ENCODE measurements at places on chromosomes 7 and 10.

GRCh38 chr10:86636311-86636710 is 18.0 kb upstream of the OPN4 start:
- no peak for DNase-seq

DNA sequence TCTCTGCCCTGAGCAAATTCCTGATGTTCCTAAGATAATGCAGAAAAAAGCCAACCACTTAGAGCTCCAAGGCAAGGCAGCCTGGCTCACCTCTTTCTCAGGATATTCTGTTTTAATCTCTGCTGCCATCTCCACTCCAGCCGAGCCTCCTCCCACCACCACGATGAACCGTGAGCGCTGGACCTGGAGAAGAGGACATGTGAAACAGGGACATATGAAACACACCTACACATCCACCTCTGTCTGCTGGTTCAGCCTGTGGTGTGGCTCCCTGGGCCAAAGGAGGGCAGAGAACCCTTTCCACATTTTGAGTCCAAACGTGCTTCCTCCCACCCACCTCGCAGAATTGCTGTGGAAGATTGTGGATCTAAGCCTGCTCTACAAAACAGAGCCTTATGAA is 12.2 kb downstream of the AIFM2 start:
- no peak for DNase-seq

DNA sequence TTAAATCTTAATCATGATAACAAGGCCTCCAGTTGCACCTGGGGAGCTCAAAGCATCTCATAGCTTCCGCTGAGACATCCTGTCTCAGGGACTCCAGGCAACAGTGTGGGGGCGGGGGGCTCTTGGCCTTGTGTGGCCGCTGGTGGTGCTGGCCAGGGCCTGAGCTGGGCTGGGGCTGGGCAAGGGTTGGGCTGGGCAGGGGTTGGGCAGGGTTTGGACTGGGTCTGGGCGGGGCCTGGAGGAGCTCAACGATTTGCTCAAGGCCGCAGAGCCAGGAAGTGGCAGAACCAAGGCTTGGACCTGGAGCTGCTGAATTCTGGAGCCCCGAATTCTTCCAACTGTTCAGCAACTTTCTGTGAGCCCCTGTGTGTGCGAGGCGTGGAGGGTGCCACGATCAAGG is 37.9 kb upstream of the PSMG3 start:
- DNase-seq: no peak

- no peak for DNase-seq
Measured at GRCh38 chr10:31756101-31756728, 172.4 kb downstream of the ARHGAP12 start.

DNA sequence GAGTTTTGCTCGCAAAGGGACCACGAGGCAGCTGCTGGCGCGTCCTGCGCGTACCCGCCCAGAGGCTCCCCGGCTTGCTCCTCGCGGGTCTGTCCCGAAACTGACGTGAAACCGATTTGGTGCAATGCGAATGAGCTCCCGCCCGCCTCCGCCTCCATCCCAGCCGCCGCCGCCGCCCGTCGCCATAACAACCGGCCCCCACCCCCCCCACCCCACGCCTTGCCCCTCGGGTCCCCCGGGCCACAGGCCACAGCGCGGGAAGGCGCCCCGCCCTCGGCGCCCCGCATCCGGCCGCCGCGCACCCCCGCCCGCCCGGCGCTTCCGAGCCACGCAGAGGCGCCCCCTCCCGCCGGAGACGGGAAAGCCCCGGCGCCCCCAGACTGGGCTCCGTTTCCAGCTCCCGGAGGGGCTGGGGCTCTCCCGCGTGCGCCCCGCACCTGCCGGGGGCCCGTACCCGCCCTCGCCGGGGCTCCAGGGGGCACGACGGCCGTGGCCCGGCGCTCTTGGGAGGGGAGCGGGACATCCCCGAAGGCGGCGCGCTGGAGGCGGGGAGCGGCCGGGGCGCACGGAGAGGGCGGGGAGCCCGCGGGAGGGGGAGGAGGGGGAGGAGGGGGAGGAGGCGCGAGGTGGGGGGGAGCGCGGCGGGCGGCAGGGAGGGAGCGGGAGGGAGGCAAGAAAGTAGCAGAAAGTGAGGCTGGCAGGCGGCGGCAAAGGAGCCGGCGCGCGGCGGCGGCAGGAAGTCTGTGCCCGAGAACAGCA is at the start of gene CAMK1D:
TSS of gene CAMK1D (plus strand) at position 678 of the 759 bp plus-strand sequence.
- peak; percentile 91 for DNase-seq

DNA sequence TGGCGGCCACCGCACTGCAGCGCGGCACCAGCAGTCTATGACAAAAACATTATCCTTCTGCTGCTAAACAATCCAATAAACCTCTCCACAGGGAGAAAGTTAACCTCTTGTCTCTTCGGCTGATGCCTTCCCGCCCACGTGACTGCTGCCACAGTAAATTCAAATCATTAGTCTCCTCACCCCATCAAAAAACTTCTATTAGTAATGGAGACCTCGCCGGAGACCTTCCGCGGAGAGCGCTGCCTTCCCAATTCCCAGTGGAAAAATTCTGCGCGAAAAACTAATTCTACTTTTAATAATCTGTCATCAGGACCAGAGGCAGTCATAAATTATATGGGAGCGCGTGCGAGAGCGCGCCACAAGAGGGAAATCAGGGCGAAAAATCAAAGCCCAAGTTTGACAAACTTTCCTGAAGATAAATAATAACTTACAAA is 90.0 kb upstream of the PAX2 start:
- no peak for DNase-seq

DNA sequence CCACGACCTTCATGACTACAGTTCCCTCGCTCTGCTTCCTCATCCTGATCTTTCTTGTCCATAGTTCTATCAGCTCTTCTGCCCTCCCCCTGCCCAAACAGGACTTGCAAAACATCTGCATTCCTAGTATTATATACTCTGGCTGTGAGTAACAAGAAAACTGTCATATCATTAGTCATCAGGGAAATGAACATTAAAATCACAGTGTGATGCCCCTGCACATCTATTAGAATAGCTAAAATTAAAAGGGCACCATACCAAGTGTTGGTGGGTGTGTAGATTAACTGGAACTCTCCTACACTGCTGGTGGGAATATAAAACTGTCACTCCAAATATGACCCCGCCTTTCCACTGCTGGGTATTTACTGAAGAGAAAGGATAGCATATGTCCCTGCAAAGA is 141.8 kb downstream of the C7orf25 start:
- DNase-seq: no peak

DNA sequence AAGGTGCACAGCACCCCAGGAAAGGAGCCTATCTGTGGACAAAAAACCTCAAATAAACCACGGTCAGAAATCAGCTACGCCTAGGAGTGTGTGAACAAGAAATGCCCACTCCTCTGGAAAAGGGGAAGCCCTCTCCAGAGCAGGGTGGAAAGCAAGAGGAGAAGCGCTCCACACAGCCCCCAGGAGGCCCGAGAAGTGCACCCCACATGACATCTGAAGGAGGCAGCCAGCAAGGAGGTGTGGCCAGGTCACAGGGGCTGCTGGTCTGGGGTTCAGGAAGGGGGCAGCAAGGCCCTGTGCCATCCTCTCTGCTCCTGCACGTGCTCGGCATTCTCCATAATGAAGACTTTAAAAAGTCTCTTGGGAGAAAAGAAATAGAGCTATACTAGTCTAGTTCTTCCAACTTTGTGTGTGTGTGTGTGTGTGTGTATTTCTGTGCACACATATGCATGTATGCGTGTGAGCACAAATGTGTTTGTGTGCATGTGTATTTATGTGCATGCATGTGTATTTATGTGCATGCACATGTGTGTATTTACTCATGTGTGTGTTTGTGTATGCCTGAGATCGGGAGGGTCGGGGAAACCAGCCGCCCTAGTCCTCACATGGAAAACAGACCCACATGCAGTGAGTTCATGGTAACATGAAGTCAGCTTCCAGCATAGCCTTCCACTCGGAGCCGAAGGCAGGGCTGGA is 76.5 kb downstream of the TNS3 start:
- DNase-seq: no peak

GRCh38 chr10:21406595-21407193 is 118.8 kb downstream of the SKIDA1 start:
- DNase-seq: peak; percentile 12

DNA sequence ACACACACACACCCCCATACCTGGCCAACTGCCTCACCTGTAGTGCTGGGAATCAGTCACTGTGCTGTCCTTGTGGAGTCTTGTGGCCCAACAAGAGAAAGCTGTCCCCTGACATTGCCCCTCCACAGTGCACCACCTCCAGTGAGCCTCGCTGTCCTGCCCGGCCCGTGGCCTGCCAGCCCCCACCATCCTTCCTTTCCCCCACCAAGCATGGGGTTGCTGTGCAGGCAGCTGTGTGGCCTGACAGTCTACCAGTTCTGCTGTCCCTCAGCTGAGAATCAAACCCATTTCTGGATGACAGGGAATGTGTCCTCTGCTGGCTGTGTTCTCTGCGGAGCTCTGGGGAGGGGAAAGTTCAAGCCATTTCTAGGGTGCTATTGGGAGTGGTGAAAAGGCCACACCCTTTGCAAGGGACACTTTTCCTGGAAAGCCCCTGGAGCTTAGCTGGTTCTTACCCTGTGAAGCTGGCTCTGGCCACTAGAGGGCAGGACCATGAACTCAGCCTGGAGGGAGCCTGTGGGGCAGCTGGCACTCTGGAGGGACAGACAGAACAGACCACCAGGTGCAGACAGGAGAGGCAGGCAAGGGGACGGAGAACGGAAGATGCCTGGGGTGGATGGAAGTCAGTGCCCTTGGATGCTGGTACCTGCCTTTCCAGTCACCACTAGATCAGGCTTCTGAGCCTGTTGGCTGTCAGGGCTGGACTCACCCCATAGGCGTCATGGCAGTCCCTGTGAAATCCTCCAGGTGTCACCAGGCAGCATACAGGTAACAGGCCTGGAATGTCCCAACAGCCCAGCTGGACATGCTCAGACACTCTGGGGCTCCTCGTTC is 10.5 kb upstream of the MTPAP start:
- DNase-seq: peak; percentile 63

DNA sequence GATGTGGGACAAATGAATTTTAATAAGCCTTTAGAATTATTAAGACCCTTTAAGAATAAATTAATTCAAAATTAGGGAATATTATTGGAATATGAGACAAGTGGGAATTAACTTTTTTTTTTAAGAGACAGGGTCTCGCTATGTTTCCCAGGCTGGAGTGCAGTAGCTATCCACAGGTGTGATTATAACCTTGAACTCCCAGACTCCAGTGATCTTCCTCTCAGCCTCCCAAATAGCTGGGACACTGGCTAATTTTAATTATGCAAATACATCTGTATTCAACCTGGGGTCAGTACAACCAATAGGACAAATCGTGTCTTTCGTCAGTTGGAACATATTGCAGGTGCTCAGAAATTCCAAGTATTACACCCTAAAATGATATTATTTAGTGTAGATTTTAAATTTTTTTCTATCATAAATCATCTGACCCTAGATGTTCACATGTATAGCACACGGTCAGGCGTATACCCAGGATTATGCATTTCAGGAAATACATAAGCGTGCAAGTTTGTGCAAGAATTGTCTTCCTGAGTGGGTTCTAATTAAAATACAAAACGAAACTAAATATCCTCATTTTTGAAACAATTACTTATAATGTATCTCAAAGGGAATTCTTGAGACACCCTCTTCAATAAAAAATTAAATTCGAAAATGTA is 1.2 kb downstream of the NT5C3A start:
- DNase-seq: no peak

DNA sequence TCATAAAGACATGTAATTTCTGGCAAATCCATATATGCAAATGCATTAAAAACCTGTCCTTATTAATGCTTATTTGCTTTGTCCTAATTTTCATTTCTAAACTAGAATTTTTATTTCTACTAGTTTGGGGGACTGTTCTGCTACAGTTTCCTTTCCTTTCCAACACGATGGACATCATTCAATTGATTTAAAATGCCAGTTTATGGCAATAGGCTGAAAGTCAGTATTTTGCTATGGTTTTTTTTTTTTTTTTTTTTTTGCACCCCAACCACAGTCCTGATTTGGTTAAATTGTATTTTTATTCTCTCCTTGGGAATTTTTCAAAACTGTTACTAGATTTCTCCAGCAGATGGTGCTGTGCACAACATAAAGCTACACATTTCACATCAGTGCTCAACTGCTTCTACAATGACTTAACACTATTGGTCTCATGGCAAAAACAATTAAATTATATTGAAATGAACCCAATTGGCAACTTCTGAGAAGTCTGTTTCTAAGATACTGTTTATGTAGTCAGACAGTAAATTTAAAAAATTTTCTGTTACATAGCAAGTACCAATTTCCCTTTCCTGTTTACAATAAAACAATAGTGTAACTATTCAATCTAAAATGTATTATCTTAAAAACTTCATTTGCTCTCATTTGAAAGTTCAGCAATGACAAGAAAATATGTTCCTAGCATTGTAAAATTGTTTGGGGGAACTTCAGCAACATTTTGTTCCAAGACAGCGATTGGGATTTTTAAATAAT is 193.8 kb upstream of the CCDC6 start:
- peak; percentile 51 for DNase-seq

GRCh38 chr7:26212921-26213718 is 11.6 kb downstream of the CBX3 start:
- no peak for DNase-seq

GRCh38 chr7:32131091-32131490 is 60.9 kb upstream of the PDE1C start:
- no peak for DNase-seq

DNA sequence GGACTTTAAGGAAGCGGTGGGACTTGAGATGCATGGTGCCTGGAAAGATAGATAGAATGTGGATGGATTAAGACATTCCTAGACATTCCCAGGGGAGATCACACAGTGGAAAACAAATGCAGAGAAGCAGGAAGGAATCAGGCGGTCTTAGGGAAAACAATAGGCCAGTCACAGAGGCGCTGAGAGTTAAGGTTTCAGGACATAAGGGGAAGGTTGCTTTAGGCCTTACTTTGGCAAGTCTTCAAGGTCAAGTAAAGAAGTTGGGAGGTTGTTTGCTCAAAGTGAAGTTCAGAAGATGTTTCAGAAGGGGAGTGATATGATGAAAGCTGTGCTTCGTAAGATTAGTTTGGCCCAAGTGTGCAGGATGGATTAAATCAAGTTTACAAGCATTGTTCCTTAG is 109.4 kb downstream of the SUGCT start:
- no peak for DNase-seq

DNA sequence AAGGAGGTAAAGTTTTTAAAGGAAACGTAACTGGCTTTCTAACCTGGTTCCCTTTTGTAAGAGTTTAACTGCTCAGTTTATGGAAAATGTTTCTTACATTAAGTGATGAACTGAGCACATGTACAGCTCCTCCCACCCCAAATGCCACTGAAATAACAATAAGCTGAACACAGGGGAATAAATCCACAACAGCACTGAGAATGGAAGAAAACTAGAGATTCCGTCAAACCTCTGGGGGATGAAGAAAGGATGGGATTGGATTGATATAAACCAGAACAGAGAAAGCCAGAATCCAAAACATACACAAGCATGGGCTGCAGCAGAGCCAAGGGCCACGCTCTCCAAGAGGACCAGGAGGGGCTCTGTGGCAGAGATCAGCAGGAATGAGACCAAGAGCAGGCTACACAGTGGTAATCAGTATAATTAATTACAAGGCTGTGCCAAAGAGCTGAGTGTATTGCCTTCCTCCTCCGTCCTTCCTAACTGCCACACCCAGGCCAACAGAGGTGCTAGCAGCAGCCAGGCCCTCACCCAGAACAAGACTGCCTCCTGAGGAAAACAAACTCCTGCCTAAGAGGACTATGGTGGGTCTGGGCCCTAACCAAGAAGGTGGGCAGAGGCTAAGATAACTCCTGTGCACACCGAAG is 73.9 kb downstream of the KIAA1549 start:
- DNase-seq: no peak

GRCh38 chr7:108436906-108437305 is 19.3 kb downstream of the NRCAM start:
- no peak for DNase-seq

- no peak for DNase-seq
Measured at GRCh38 chr7:96017877-96018276, 245.5 kb downstream of the DYNC1I1 start.
